ENCODE measurements at places on chromosomes 11 and 22. TPM values are rescaled to one million over a fixed set of nuclear protein-coding genes. Genes with fewer than 3 reads are reported as not detected.

KCNJ1 gene
- total RNA-seq, result not detected

DAGLA gene
- 1.0 TPM for total RNA-seq

DRD4 gene
- total RNA-seq, result not detected

CYTH4 gene
- 12.0 TPM for total RNA-seq

LMNTD2 gene
- under 0.01 TPM for total RNA-seq

OR51B4 gene
- total RNA-seq, result 0.52 TPM

SLC35F2 gene
- 3.1 TPM for total RNA-seq

AQP11 gene
- total RNA-seq, result 0.52 TPM

TIRAP gene
- 3.1 TPM for total RNA-seq

NAGA gene
- total RNA-seq, result 26.1 TPM

CCDC73 gene
- total RNA-seq, result not detected

PRRG4 gene
- total RNA-seq, result under 0.01 TPM

OR51B2 gene
- total RNA-seq, result not detected
